ENCODE measurements at places on chromosomes 11 and 22. TPM values are rescaled to one million over a fixed set of nuclear protein-coding genes. Genes with fewer than 3 reads are reported as not detected.

Gene OR6T1
- total RNA-seq = not detected

Gene GRAMD1B
- 36.2 TPM for total RNA-seq

Gene ROBO4
- not detected for total RNA-seq

- DNase-seq = no peak
Measured at GRCh38 chr11:11419747-11420146, 66.7 kb upstream of the CSNK2A3 start.

- no peak for DNase-seq
Measured at GRCh38 chr11:34601085-34601444, 19.8 kb upstream of the EHF start.

Gene VSTM5
- total RNA-seq = not detected

DNA sequence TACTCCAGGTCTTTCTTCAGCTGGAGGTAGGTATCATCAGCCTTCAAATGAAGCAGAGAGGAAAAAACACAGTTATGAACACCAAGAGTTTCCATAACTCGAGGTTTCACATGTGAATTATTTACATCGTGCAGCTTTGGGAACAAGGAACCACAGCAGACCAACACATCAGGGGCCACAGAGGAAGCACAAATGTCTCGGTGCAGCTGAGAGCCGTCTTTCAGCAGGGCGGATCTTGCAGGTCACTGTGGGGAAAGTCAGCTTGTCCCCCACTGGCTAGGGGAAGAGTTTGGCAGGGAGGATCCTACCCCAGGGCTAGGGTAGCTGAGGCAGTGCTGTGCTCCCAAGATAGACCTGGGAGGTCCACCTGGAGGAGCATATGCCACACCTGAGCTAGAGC lies 74.7 kb downstream of the C11orf58 start:
- no peak for DNase-seq

GRCh38 chr22:50260801-50261614 lies 475 bp downstream of the MAPK12 start:
- peak; percentile 67 for DNase-seq

Gene MAP6
- total RNA-seq = not detected

- DNase-seq = no peak
Measured at GRCh38 chr22:33787645-33788456, 132.4 kb downstream of the LARGE1 start.

- DNase-seq = no peak
Measured at GRCh38 chr22:19412478-19412877, 19.1 kb downstream of the HIRA start.

GRCh38 chr22:49997251-49997599 lies 15.3 kb downstream of the IL17REL start:
- DNase-seq = no peak

DNA sequence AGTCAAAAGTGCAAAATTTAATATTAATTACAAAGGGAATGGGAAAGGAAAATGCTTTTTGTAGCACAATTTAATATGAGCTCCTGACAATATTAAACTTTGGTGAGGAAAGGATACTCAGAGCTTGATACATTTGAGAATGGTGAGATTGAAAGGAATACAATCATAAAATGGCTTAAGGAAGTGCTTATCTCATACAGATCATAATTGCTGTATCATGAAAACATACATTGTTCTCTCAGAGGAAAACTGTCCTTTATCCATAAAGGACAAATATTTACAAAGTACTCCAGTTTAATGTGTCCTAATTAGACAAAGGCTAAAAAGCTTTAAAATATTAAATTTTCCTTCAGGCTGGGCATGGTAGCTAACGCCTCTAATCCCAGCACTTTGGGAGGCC lies 260.4 kb downstream of the TMEM135 start:
- DNase-seq = no peak

Gene CCDC87
- 0.14 TPM for total RNA-seq

- DNase-seq = no peak
Measured at GRCh38 chr11:82902880-82903279, 1.3 kb downstream of the DDIAS start.

Gene PRAME
- total RNA-seq = not detected

DNA sequence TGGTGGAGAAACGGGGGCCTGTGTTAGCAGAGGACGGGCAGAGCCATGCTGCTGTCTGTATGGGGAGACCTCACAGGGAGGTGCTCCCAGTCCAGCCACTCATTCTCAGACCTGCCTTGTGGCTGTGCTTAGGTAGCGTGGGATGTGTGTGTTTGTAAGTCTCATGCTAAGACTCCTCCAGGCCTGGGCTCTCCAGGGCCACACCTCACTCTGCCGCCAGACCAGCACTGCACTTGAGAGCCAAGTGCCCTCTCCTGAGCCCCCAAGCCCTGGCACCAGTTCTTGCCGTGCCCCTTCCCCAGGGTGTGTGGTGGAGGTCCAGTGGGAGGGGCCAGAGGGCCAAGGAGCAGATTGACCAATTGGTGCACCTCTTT lies 108.8 kb downstream of the BCR start:
- no peak for DNase-seq

Gene OR4C11
- total RNA-seq = not detected

- peak; percentile 81 for DNase-seq
Measured at GRCh38 chr22:30390974-30391691, 3.9 kb upstream of the RNF215 start.

Gene MEN1
- 37.4 TPM for total RNA-seq

Gene HBD
- total RNA-seq = not detected

DNA sequence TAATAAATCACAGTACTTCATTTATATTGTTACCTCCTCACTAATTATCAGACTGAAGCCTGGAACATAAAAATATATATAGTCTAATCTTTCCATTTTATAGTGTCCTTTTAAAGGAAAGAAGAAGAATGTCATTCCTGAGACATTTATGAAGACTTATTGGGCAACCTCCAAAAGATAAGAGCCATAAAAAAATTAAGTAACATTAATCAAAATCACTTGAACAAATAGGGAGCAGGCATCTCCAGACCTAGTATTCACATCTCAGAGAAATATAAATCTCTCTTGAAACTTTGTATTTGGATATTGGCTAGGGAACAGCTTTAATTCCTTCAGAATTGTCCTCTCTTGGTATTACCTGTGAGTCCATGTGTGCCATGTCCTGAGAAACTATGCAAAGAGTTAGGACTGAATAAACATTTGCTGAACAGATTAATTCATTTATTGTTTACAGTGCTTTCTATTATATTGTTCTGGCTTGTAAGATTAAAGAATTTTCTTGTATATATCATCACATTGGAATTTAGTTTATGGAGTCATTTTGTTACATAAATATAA lies 530.5 kb upstream of the LRRC4C start:
- no peak for DNase-seq

DNA sequence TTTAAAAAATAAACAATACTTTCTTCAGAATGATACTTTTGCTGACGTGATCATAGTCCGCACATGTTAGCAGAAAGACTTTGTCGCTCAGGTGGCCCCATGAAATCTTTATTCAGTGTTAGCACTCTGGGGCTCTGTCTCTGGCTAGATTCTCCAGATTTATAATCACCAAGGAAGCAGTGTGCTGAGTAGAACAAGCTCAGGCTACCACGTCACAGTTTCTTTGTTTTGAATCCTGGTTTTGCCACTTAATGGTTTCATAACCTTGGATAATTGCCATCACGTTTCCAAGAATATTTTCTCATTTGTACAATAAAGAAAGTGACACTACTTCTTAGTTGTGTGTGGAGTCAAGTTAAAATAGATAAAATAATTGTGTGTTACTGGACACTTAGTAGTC lies 3.9 kb upstream of the MUC15 start:
- DNase-seq = no peak

Gene ADAMTS8
- total RNA-seq = not detected

GRCh38 chr22:42800451-42801251 lies 56.4 kb downstream of the ARFGAP3 start:
- DNase-seq = no peak

Gene PLEKHA7
- total RNA-seq = 1.2 TPM

Gene API5
- total RNA-seq = 101 TPM

GRCh38 chr11:109384873-109385272 lies 37.1 kb upstream of the C11orf87 start:
- DNase-seq = no peak
